Stimulated activated CD4-positive, alpha-beta T cell treated with anti-CD3 and anti-CD28 coated beads, TNF-alpha, amount 100 ng/mL, for 4 hours (primary cell): ENCODE measurements at places on chromosomes 1 and 21.

- DNase-seq = no peak
Measured at GRCh38 chr1:175376194-175376593, 183.6 kb upstream of the KIAA0040 start.

GRCh38 chr1:89364954-89365550, 1.2 kb downstream of the GBP6 start:
- no peak for DNase-seq

DNA sequence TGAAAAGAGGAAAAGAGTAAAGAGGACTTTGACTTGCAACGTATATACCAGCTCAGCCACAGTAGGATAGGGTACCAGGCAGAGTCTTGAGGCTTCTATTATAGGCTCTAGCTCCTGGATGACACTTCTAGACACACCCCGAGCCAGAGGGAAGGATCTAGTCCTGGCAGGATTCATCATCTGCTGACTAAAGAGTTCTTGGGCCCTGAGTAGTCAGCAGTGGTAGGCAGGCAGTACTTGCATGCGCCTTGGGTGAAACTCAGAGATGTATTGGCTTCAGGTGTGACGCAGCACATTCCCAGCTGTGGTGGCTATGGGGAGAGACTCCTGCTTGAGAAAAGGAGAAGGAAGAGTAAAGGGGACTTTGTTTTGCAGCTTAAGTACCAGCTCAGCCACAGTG, 162.3 kb upstream of the APP start:
- DNase-seq = no peak

GRCh38 chr1:10108948-10109708, 76.4 kb downstream of the UBE4B start:
- no peak for DNase-seq

- no peak for DNase-seq
Measured at GRCh38 chr1:183685112-183685713, 32.1 kb upstream of the APOBEC4 start.

- no peak for DNase-seq
Measured at GRCh38 chr1:245388687-245389086, 233.9 kb downstream of the KIF26B start.

DNA sequence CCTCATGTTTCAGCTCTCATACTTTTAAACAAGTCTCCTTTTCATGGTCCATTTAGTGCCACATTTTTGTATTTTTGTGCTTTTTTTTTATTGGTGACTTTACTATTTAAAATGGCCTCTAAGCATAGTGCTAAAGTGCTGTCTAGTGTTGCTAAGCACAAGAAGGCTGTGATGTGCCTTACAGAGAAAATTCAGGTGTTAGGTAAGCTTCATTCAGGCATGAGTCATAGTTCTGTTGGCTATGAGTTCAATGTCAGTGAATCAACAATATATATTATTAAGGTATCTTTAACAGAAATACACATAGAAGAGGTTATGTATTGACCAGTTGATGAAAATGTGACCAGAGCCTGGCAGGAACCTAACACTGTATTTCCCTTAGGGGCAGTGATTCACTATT, 12.8 kb upstream of the FUBP1 start:
- DNase-seq = no peak

DNA sequence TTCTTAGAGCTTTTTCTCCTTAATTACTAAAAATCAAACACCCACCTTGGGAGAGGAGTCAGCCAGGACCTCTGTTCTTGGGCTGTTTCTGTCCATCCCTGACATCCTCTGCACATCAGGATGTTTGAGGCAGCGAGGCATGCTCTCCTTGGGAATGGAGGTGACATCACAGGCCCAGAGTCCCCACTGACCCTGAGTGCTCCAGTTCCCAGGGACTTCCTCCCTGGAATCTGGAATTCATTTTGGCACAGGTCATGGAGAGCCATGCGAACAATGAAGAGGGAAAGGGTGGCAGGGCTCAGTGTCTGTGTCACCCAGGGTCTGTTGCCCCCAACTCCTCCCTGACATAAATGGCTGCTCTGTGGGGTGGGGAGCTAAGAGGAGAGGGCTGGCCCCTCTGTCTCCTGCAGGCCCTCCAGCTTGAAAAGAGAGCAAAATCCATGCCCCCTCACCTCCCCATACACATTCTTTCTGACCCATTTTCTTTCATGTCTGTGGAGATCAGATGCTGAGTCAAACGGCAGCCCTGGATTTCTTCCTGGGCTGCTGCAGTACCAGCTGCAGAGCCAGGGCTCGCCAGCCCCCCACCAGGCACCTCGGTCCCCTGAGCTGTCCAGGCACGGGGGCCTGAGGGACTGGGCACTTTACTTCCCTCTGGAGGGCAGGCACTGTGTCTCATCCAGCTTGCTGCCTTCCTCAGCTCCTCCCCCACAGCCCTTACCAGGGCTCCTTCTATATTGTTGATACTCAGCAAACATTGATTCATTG, 102.0 kb downstream of the NMNAT2 start:
- DNase-seq = no peak

GRCh38 chr1:244054924-244055263, 3.8 kb downstream of the ZBTB18 start:
- no peak for DNase-seq

GRCh38 chr1:1924386-1924785, 5.3 kb upstream of the TMEM52 start:
- no peak for DNase-seq

- no peak for DNase-seq
Measured at GRCh38 chr1:95004013-95004412, 68.7 kb downstream of the ALG14 start.

DNA sequence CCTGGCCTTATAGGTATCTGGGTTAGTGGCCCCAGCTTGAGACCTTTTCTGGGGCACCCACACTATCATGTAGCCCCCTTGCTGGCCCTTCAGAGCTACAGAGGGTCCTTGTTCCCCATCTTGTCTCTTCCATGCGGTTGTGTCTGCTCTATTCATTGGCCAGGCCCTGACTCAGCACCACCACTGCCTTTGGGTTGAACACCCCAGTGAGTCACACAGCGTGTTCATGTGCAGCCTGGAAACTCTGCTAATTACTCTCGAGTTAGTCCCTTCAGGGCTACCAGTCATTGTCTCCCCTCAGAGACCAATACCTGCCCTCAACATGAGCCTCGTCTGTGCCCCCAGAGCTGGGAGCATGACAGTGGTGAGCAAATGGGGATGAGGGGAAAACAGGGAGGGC, 28.2 kb upstream of the IKBKE start:
- no peak for DNase-seq

GRCh38 chr21:37668462-37669239, 247.6 kb downstream of the KCNJ6 start:
- DNase-seq = no peak

DNA sequence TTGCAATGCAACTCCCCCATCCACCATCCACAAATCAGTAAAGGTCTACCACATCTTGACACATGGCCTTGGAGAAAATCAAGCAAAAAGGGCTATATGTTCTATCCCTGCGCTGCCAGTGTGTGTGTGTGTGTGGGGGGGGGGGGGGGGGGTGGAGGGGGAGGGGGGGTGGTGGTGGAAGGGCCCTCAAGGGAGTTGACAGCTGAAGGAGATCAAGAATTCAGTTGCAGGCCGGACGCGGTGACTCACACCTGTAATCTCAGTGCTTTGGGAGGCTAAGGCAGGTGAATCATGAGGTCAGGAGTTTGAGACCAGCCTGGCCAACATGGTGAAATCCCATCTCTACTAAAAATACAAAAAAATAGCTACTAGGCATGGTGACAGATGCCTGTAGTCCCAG, 37.6 kb upstream of the CLIC4 start:
- no peak for DNase-seq

GRCh38 chr1:170660281-170660713, 3.6 kb upstream of the PRRX1 start:
- no peak for DNase-seq

GRCh38 chr21:15192243-15192642, 127.4 kb upstream of the NRIP1 start:
- no peak for DNase-seq

DNA sequence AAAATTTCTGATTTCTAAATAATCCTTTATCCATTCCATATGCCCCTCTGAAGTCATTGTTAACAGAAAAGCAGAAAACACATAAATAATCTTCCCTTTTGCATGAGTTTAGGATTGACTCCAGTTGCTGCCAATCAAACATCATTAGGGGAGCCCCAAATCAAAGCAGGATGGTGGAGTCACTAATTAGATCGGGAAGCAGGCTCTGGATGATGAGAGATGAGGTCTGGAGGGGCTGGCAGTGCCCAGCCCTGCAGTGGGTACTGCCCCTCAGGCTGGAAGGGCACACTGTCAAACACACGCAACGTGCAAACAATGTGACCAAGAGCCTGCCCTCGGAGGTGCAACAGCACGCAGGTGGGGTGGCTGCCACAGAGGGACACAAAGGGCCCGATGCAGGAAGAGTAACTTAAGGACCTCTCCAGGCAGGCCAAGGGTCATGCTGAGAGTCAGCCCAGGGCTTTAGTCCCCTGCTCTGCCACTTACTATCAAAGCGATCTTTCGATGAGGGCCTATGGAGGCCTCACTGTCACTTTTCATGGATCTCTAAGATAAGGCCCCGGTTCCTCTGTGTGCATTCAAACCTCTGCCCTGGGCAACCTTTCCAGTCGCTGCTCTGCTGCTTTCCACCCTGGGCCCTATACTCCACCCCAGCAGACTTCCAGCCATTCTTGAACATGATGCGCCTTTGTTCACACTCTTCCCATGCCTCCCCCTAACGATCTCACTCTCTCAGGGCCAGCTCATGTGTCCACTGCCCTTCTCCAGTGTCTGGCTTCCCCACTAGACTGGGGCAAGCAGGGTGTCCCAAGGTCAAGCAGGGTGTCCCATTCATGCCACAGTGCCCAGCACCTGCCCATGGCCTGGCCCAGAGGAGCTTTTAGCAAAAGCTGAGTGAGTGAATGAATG, 98.9 kb downstream of the DMRTB1 start:
- DNase-seq = no peak

- DNase-seq = no peak
Measured at GRCh38 chr1:225258811-225259210, 169.0 kb downstream of the LBR start.

DNA sequence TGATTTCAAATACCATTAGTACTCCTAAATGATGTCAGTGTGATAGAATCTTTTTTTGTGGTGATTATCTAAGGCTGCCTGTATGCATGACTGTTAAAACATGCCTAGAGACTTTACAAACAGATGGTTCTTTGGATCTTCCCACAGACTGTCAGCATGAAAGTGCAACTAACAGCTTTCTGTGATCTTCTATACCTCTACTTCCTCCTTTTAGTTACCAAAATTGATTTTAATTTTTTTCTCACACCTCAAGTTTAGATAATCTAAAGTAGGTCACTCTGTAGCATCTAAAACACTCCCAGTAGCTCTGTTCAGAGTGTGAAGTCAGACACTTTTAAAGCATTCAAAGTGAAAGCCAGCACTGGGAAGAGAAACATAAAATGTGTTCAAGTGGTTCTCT, 534.5 kb downstream of the PTPRC start:
- DNase-seq = no peak

DNA sequence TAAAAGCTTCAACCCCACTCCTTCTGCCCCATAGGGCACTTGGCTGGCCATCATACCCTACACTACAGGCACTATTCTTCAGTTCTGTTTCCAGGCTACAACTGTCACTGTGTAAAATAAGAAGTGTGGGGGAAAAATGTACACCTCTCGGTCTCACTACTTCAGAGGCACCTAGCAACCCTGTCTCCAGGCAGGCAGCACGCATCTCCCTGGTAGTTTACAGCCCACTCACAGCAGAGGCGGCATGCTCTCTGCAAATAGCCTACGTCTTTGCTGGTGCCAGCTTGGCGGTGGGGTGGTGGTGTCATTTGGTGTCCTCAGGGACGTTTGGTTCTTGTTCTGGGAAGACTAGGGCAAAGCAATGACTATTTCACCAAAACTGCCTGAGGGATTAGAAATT, 48.2 kb upstream of the BTG3 start:
- DNase-seq = no peak

DNA sequence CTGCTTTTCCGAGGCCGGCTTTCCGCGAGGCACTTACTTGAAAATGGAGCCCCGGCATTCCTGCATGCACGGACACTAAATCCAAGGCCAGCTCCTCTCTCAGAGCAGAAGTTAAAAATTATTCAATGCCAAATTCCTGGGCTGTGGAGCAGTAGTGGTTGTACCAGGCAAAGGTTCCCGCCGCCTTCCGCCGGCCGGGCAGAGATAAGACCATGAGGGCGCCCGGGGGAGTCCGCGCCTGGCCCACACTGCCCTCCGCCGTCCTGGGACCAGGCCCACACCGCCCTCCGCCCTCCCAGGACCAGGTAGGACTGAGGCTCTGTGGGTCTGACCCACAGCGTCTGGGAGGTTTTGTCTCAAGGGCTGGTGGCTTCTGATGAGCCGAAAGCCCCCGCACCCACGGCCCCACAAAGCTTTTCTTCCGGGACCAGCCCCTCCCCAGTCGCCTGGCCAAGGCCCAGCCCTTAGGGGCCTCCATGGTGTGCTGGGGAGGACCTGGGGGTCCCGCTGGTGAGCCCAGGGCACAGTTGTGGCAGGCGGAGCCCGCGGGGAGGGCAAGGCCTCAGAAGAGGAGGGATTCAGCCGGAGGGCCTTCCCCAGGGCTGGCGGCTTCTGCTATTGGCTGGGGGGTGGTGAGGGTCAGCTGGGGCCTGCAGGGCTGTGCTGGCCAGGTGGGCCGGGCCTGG, 12.7 kb upstream of the C1orf159 start:
- no peak for DNase-seq

GRCh38 chr1:2212532-2213491, 15.3 kb upstream of the SKI start:
- DNase-seq = no peak

GRCh38 chr1:185305419-185305818, 11.6 kb downstream of the IVNS1ABP start:
- no peak for DNase-seq

DNA sequence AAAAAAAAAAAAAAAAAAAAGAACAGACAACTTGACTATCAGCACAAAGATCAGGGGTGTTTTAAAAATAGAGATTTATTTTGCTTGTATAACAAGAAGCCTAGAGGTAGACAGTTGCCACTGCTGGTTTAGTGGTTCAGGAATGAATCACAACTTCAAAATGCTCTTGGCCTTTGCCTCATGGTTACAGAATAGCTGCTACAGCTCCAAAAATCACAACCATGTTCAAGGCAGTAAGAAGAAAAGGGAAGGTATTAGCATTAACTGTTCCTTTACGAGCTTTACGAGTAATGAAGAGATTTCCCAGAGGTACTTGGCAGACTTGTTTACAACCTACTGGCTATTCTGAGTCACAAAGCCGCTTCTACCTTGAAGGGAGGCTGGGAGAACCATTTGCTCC, 52.5 kb upstream of the PPM1J start:
- no peak for DNase-seq

- DNase-seq = no peak
Measured at GRCh38 chr1:101086783-101087182, 61.2 kb upstream of the DPH5 start.

DNA sequence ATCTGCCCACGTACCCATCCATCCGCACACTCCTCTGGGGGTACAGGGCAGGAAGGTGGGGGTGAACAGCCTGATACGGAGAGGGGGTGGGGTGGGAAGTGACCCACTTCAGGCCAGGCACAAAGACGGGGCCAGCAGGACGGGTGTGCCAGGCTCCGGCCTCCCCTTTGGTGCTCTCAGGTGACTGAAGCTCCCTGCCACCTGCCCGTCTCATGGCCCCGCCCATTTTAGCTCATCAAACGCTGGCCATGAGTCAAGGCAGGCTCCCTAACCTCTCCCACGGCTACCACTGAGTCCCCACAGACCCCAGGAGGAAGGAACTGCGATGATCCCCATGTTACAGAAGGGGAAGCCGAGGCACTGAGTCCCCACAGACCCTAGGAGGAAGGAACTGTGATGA, 109.6 kb downstream of the CRYAA start:
- no peak for DNase-seq
